ENCODE measurements at places on chromosomes 16 and 17. TPM values are rescaled to one million over a fixed set of nuclear protein-coding genes. Genes with fewer than 3 reads are reported as not detected.

GRCh38 chr17:4893721-4894560 is 5.4 kb upstream of the C17orf107 start:
- H3K27ac ChIP-seq: no peak overlapping the region
- H3K4me3 ChIP-seq: no peak overlapping the region
- H3K36me3 ChIP-seq: no peaks in the 10 kb centered on the region

GRCh38 chr17:10875430-10875851 is 37.6 kb upstream of the PIRT start:
- no peak overlapping the region for H3K27ac ChIP-seq
- peak; percentile 43 for DNase-seq
- no peaks in the 10 kb centered on the region for H3K36me3 ChIP-seq
- no peaks in the 10 kb centered on the region for H3K4me1 ChIP-seq

DNA sequence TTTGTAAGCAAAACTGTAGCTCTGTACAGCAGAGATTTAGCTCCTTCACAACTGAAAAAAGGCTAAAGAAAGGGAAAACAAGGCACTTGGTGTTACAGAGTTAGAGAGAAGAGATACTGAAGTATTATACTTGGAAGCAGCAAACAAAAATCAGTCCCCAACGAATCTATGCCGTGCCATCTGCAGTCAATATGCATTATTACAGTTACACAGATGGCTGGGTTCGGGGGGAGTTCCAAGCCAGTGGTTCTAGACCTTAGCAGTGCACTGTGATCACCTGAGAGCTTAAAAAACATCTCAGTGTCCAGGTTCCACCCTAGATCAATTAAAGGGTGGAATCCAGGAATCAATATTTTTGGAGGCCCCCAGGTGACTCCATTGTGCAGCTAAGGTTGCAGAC is 489.9 kb downstream of the SHISA9 start:
- H3K36me3 ChIP-seq: peaks cover 2% of the 10 kb centered on the region
- no peak for DNase-seq
- H3K27ac ChIP-seq: no peak overlapping the region

- H3K27me3 ChIP-seq: no peaks in the 10 kb centered on the region
- no peak overlapping the region for H3K4me3 ChIP-seq
- H3K4me1 ChIP-seq: no peaks in the 10 kb centered on the region
- no peak for DNase-seq
- H3K27ac ChIP-seq: no peak overlapping the region
These were observed 439.8 kb upstream of the DYNLRB2 start for GRCh38 chr16:80100846-80101451.

GRCh38 chr16:73279451-73279850 is 231.5 kb upstream of the ZFHX3 start:
- no peaks in the 10 kb centered on the region for H3K36me3 ChIP-seq
- no peak for DNase-seq
- H3K4me1 ChIP-seq: no peaks in the 10 kb centered on the region
- H3K27ac ChIP-seq: no peak overlapping the region
- H3K27me3 ChIP-seq: no peaks in the 10 kb centered on the region

GRCh38 chr16:67243481-67243880 is 3.8 kb downstream of the FHOD1 start:
- no peak for DNase-seq
- no peak overlapping the region for H3K27ac ChIP-seq
- H3K4me3 ChIP-seq: peak overlapping the region; percentile 38
- peaks cover 10% of the 10 kb centered on the region for H3K27me3 ChIP-seq
- no peaks in the 10 kb centered on the region for H3K36me3 ChIP-seq

DNA sequence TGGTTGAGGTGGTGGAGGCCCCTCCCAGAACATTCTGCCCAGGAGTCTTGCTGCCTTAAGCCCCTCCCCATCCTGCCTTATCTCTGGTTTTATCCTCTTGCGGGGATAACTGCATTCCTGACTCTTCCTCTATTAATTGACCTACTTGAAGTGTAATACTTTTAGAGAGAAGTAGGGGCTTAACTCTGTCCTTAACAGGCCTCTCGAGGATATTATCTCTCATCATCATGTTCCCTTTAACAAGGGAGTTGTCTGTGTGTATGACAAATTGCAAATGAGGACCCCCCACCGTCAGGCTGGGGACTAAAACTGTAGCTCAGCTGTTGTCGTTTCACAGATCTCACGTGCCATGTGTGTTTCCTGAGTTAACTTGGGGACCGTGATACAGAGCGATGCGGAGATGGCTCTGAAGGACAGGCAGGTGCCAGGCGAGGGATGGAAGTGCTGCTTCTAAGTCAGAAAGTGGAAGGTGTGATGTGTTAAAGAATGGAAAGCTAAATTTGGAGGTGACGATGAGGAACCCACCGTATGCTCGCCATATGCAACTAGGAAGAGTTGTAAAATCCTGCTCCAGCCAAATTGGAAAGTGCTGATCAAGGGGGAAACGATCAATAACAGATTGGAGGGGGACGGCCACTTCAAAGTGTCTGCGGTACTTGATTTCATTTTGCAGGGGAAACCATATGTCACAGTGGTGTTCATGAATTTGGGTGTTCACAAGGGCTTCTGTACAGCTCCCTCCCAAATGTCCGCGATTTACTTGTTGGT is 106.3 kb downstream of the RPTOR start:
- no peak overlapping the region for H3K27ac ChIP-seq
- H3K4me1 ChIP-seq: peaks cover 44% of the 10 kb centered on the region
- no peaks in the 10 kb centered on the region for H3K27me3 ChIP-seq
- no peak overlapping the region for H3K4me3 ChIP-seq

GRCh38 chr16:51592001-51592501 is 441.0 kb upstream of the SALL1 start:
- DNase-seq: no peak
- peak overlapping the region; percentile 31 for H3K27ac ChIP-seq
- no peak overlapping the region for H3K4me3 ChIP-seq
- no peaks in the 10 kb centered on the region for H3K27me3 ChIP-seq
- H3K36me3 ChIP-seq: no peaks in the 10 kb centered on the region

Gene GAA
- total RNA-seq: 36.2 TPM

Gene HS3ST2
- not detected for total RNA-seq

Gene PTX4
- total RNA-seq: not detected

Gene TPSAB1
- total RNA-seq: not detected

Gene TEKT3
- 0.55 TPM for total RNA-seq

Gene NME1
- 322 TPM for total RNA-seq

Gene APOH
- not detected for total RNA-seq
